GM23338 (cell line): ENCODE measurements at places on chromosomes 3 and 15. TPM values are rescaled to one million over a fixed set of nuclear protein-coding genes. Genes with fewer than 3 reads are reported as not detected.

BNC1 gene
- total RNA-seq: 1.1 and 1.6 TPM in 2 replicates

RAB7A gene
- 79.5 and 89.8 TPM in 2 replicates for total RNA-seq

LMLN gene
- 2.9 and 4.3 TPM in 2 replicates for total RNA-seq

C3orf22 gene
- not detected in 2 replicates for total RNA-seq

ADIPOQ gene
- total RNA-seq: not detected in 2 replicates

ITIH3 gene
- 0.31 TPM in 1 of 2 replicates, not detected in the other for total RNA-seq

TMEM207 gene
- total RNA-seq: not detected in 2 replicates

DPPA2 gene
- total RNA-seq: 9.3 and 14.3 TPM in 2 replicates

RARRES1 gene
- 0.10 TPM in 1 of 2 replicates, not detected in the other for total RNA-seq

UCN2 gene
- 0.12 and 0.17 TPM in 2 replicates for total RNA-seq

C3orf70 gene
- total RNA-seq: 1.1 and 1.5 TPM in 2 replicates

ATP13A4 gene
- not detected in 2 replicates for total RNA-seq

MSL2 gene
- total RNA-seq: 39.1 and 50.6 TPM in 2 replicates

THBS1 gene
- total RNA-seq: 81.3 and 81.9 TPM in 2 replicates

DNAH12 gene
- 0.27 TPM in 1 of 2 replicates, not detected in the other for total RNA-seq

EXD1 gene
- 0.07 TPM in 1 of 2 replicates, not detected in the other for total RNA-seq

SPTBN5 gene
- 1.0 and 1.1 TPM in 2 replicates for total RNA-seq

CPNE9 gene
- total RNA-seq: 7.8 and 8.8 TPM in 2 replicates

TMEM45A gene
- 6.5 and 7.0 TPM in 2 replicates for total RNA-seq

CCR2 gene
- not detected in 2 replicates for total RNA-seq

GOLGA6D gene
- total RNA-seq: 1.0 and 2.1 TPM in 2 replicates

MAPK6 gene
- total RNA-seq: 92.3 and 94.9 TPM in 2 replicates

RGMA gene
- 24.6 and 34.2 TPM in 2 replicates for total RNA-seq

MYZAP gene
- 0.66 and 1.5 TPM in 2 replicates for total RNA-seq

TGM4 gene
- not detected in 2 replicates for total RNA-seq

BFSP2 gene
- not detected in 2 replicates for total RNA-seq

RHCG gene
- total RNA-seq: 0.63 TPM in 1 of 2 replicates, not detected in the other

DZIP1L gene
- total RNA-seq: 11.4 and 19.5 TPM in 2 replicates

NTRK3 gene
- total RNA-seq: 3.1 and 5.4 TPM in 2 replicates

GABRR3 gene
- not detected in 2 replicates for total RNA-seq

RAB6B gene
- total RNA-seq: 2.9 and 3.9 TPM in 2 replicates
